ENCODE measurements at places on chromosomes 1 and 21. TPM values are rescaled to one million over a fixed set of nuclear protein-coding genes. Genes with fewer than 3 reads are reported as not detected.

AGMAT gene
- 5.4 TPM for total RNA-seq

DCST2 gene
- 0.17 TPM for total RNA-seq

GREM2 gene
- 0.14 TPM for total RNA-seq

DMBX1 gene
- total RNA-seq, result 0.70 TPM

PEX11B gene
- 29.3 TPM for total RNA-seq

SCMH1 gene
- 13.9 TPM for total RNA-seq

Data from A549 treated with GW870086 at 1 μM for 4 hours (cell line).